ENCODE measurements at places on chromosomes 11 and 22.

DNA sequence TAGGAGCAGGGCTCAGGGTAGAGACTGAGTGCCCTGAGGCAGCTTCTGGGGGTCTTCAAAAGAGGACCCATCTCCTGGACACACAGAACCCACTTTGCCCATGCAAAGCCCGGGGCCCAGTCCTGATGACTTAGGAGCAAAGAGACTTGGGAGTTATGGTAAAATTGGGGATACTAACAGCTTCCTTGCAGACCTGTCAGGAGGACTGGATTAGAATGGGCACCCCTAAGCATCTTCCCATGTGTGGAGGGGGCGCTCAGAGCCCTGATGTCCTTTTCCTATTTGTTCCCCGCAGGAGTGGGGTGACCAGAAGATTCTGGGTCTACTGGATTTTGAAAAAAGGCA, 100.0 kb downstream of the WNT7B start:
- no peak overlapping the region for H3K4me3 ChIP-seq
- DNase-seq = no peak
- no peaks in the 10 kb centered on the region for H3K36me3 ChIP-seq
- H3K27ac ChIP-seq = no peak overlapping the region
- H3K4me1 ChIP-seq = no peaks in the 10 kb centered on the region
- H3K27me3 ChIP-seq = peaks cover 55% of the 10 kb centered on the region

GRCh38 chr11:19508165-19508564, 204.5 kb upstream of the NAV2 start:
- no peak overlapping the region for H3K4me3 ChIP-seq
- no peaks in the 10 kb centered on the region for H3K4me1 ChIP-seq
- DNase-seq = no peak
- no peaks in the 10 kb centered on the region for H3K36me3 ChIP-seq
- H3K27me3 ChIP-seq = peaks cover 82% of the 10 kb centered on the region
- H3K27ac ChIP-seq = no peak overlapping the region

DNA sequence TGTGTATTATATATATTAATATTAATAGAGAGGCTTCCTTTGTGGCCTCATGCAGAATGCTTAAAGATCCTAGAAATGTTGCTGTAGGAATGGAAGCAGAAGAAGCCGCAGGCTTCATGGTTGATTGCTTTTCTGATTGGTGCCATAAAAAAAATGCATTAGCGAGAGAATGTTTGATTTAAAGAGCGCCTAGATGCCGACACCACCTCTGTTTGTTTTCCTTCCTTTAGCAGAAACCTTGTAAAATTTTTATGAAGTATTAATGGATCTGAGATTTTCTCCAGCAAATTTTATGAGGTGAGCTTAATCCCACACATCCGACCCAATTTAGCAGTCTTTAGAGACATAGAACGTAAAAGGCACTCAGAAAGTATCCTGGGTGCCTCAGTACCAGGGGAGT, 587.5 kb downstream of the NTM start:
- H3K4me1 ChIP-seq = no peaks in the 10 kb centered on the region
- no peaks in the 10 kb centered on the region for H3K36me3 ChIP-seq
- H3K4me3 ChIP-seq = no peak overlapping the region
- peaks cover 7% of the 10 kb centered on the region for H3K27me3 ChIP-seq
- no peak overlapping the region for H3K27ac ChIP-seq

DNA sequence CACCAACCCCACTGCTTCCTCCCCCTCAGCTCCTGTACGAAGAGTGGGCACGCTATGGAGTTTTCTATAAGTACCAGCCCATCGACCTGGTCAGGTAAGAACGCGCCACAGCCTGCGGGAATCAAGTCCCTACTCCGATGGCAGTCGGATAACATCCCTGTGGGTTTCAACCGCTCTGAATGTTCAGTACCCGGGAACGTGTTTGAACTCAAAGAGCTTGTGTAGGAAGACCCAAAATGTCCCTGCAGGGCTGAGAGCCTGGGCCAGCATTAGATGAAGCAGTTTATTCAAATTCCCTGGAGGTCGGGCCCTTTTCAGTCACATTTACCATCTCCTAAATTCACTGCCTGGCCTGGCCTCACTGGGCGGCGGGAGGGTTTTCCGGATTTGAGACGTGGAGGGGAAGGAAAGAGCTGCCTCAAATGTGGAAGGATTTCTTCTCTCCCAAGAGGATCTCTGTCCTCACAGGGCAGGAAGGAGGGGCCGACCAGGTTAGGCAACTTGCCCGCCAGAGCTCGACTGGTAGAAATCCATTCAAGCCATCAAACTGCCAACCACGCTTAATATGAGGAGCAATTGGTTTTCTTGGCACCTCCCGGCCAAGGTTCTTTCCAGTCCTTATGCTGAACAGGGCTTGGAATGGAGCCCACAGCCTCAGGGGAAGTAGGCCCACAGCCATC, 46.3 kb downstream of the ANO1 start:
- no peak overlapping the region for H3K4me3 ChIP-seq
- H3K27me3 ChIP-seq = no peaks in the 10 kb centered on the region
- H3K27ac ChIP-seq = no peak overlapping the region
- peaks cover 5% of the 10 kb centered on the region for H3K36me3 ChIP-seq
- no peak for DNase-seq
- no peaks in the 10 kb centered on the region for H3K4me1 ChIP-seq

- H3K27me3 ChIP-seq = peaks cover 5% of the 10 kb centered on the region
- peak; percentile 57 for DNase-seq
- no peak overlapping the region for H3K27ac ChIP-seq
- peaks cover 22% of the 10 kb centered on the region for H3K4me1 ChIP-seq
- peak overlapping the region; percentile 36 for H3K4me3 ChIP-seq
These were observed 12.2 kb upstream of the MFNG start for GRCh38 chr22:37498289-37498909.

DNA sequence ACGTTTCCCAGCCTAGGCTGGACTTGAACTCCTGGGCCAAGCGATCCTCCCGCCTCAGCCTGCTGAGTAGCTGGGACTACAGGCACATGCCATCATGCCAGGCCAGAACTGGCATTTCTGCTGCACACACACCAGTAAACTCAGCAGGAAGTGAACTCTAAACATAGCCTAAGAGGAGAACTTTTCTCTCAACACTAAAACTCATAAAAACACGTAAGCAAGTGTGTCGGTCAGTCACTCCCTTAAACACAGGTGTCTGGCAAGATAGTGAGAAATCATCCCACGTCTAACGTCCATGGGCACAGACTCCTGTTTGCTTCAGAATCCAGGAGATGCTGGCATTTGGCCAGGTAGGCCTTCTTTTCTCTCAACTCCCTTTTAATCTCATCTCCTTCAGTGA, 104.8 kb downstream of the RPL27A start:
- H3K27me3 ChIP-seq = peaks cover 15% of the 10 kb centered on the region
- no peak overlapping the region for H3K27ac ChIP-seq
- H3K4me3 ChIP-seq = no peak overlapping the region
- no peaks in the 10 kb centered on the region for H3K36me3 ChIP-seq

- no peak for DNase-seq
- H3K36me3 ChIP-seq = peaks cover 2% of the 10 kb centered on the region
- H3K27me3 ChIP-seq = no peaks in the 10 kb centered on the region
- no peak overlapping the region for H3K4me3 ChIP-seq
- peak overlapping the region; percentile 83 for H3K27ac ChIP-seq
- peaks cover 35% of the 10 kb centered on the region for H3K4me1 ChIP-seq
These were observed 8.1 kb upstream of the CASTOR1 start for GRCh38 chr22:30297276-30297990.

GRCh38 chr11:63919267-63920125, 2.5 kb upstream of the RCOR2 start:
- DNase-seq = no peak
- H3K4me3 ChIP-seq = no peak overlapping the region

DNA sequence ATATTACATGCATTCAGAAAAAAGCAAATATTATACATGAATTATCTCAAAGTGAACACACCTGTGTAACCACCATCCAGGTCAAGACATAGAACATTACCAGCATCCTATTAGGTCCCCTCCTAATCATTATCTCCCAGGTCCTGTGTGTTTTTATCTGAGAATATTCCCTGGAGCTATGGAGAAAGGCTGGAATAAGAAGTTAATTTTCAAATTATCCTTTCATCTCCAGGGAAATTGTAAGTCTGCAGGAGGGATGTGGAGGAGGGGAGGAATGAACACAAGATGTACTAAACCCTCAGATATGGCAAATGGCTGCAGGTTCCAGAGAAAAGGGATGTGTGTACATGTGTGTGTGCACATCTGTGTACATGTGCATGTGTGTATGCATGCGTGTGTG, 25.2 kb upstream of the NAV2 start:
- H3K4me1 ChIP-seq = no peaks in the 10 kb centered on the region
- H3K27me3 ChIP-seq = peaks cover 37% of the 10 kb centered on the region
- H3K27ac ChIP-seq = no peak overlapping the region
- H3K36me3 ChIP-seq = no peaks in the 10 kb centered on the region
- no peak for DNase-seq

- H3K27ac ChIP-seq = no peak overlapping the region
- peaks cover 15% of the 10 kb centered on the region for H3K36me3 ChIP-seq
- DNase-seq = no peak
- H3K4me3 ChIP-seq = no peak overlapping the region
- peaks cover 2% of the 10 kb centered on the region for H3K4me1 ChIP-seq
These were observed 62.6 kb downstream of the BUD13 start for GRCh38 chr11:116710001-116710674.

- H3K36me3 ChIP-seq = peaks cover 2% of the 10 kb centered on the region
- no peaks in the 10 kb centered on the region for H3K4me1 ChIP-seq
- H3K4me3 ChIP-seq = peak within 1 kb of the TSS; percentile 72
- H3K27ac ChIP-seq = no peak within 1 kb of the TSS
These were observed at the start of gene SYT9 for GRCh38 chr11:7251836-7252682. TSS of gene SYT9 (plus strand) at chr11:7251904. CDS start at chr11:7252187, 283 bp downstream.

DNA sequence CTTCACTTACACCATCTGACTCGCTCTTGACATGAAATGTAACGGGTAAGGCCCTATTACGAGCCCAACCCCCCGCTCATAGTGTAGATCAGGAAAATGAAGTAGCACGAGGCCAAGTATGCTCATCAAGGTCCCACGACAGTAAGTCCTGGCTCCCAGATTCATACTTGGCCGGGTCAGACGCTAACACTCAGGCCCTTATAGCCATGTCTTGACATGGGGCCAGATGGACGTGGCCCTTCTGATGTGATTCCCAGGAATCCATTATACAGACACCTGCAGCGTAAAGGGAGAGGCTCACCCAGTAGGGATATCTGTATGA, 175.1 kb downstream of the CEP164 start:
- DNase-seq = no peak
- peaks cover 4% of the 10 kb centered on the region for H3K4me1 ChIP-seq
- no peak overlapping the region for H3K4me3 ChIP-seq
- H3K36me3 ChIP-seq = no peaks in the 10 kb centered on the region
- no peak overlapping the region for H3K27ac ChIP-seq

DNA sequence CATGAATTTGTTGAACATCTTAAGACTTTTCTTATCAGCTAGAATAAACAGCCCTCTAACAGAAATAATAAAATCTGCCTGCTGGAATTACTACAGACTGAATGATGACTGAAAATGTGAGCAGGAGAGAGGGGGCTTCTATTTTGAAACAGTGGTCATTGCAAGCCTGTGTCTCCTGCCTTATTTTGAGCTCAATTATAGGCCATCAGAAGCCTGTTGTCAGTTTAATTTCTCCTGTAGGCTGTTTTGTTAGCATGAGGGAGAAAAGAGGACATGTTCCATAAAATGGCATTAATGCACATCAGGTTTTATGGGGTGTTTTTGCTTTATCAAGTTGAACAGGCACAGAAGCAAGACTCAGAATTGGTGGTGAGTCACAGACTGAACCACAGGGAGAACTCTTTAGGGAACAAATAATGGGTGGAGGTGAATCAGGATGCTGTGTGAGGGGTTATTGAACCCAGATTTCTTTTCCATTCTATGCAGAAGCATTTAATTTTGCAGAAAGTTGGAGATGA, 129.1 kb downstream of the PARVA start:
- H3K27me3 ChIP-seq = peaks cover 9% of the 10 kb centered on the region
- no peaks in the 10 kb centered on the region for H3K36me3 ChIP-seq
- H3K4me3 ChIP-seq = no peak overlapping the region
- DNase-seq = no peak
- no peaks in the 10 kb centered on the region for H3K4me1 ChIP-seq
- no peak overlapping the region for H3K27ac ChIP-seq

- no peak overlapping the region for H3K27ac ChIP-seq
- DNase-seq = no peak
- peaks cover 2% of the 10 kb centered on the region for H3K36me3 ChIP-seq
- no peaks in the 10 kb centered on the region for H3K4me1 ChIP-seq
- no peaks in the 10 kb centered on the region for H3K27me3 ChIP-seq
- H3K4me3 ChIP-seq = no peak overlapping the region
These were observed 843 bp downstream of the OR56B1 start for GRCh38 chr11:5737091-5737490.

DNA sequence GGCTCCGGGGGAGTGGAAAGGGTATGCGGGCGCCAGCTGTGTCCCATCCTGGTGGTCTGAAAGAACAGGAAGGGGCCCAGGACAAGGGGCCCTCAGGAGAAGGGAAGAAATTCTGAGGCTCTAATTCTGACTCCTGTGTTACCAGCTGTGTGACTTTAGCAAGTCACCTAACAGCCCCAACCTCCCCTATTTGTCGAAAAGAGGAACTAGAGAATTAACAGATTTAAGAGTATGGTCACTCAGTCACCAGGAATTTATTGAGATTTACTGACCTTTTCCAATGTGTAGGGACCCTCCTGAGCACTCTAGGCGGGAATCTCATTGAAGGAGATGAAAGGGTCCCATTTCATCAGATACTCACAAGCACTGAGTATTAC, 14.6 kb downstream of the RPS6KA4 start:
- no peak for DNase-seq
- H3K27ac ChIP-seq = no peak overlapping the region
- no peaks in the 10 kb centered on the region for H3K4me1 ChIP-seq
- no peaks in the 10 kb centered on the region for H3K27me3 ChIP-seq
- peaks cover 4% of the 10 kb centered on the region for H3K36me3 ChIP-seq

DNA sequence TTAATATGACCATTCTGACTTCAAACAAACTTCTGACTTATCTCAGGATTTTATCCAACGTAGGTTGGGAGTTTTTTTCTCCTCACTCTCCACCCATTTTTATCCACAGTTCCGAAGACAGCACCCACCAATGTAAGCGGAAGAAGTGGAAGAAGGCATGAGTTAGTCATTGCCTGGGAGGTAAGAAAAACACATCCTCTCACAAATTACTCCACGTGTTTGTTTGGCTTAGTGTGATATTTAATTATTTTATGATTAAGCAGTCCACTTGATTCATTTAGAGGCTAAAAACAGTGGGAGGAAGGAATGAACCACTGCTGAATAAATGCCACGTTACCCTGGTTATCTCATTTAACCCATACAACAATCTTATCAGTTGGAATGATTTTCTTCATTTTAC, 389.6 kb upstream of the ARHGAP42 start:
- H3K4me1 ChIP-seq = no peaks in the 10 kb centered on the region
- H3K36me3 ChIP-seq = no peaks in the 10 kb centered on the region
- no peak overlapping the region for H3K4me3 ChIP-seq
- DNase-seq = no peak
- no peaks in the 10 kb centered on the region for H3K27me3 ChIP-seq
